Activated CD8-positive, alpha-beta T cell treated with anti-CD3 and anti-CD28 coated beads for 36 hours (primary cell): ENCODE measurements at places on chromosomes 1 and 21. TPM values are rescaled to one million over a fixed set of nuclear protein-coding genes. Genes with fewer than 3 reads are reported as not detected.

DNA sequence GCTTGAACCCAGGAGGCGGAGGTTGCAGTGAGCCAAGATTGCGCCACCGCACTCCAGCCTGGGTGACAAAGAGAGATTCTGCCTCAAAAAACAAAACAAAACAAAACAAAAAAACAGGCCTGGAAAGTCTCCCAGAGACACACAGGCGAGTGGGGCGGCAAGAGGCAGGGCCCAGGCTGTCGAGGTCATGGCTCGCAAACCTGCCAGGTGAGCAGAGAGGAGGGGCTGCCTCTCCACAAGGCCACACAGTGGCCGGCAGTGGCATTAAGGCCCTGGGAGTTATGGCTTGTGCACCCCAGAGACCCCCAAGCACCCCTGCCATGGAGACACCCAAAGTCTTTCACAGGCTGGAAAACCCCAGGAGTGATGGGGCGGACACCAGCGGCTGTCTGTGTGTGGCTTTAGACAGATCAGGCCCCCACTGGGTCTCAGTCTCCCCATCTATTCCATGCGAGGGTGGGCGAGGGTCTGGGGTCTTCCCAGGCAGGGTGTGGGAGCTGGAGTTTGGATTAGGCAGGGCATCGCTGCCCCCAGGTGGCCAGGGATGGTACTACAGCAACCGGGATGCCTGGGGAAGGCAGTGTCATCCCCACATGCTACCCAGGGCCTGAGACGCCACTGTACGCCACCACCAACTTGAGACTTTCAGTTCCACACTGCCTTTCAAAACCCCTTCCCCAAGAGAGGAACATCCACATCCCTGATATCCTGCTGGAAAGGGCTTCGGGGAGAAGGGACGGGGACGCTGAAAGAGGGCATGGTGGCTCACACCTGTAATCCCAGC, 7.3 kb upstream of the CTRC start:
- no peak overlapping the region for H3K4me3 ChIP-seq
- no peaks in the 10 kb centered on the region for H3K27me3 ChIP-seq
- H3K4me1 ChIP-seq: peaks cover 7% of the 10 kb centered on the region
- peak; percentile 82 for DNase-seq

FAF1 gene
- 87.0 TPM for total RNA-seq

GRCh38 chr1:114021665-114022099, 42.4 kb downstream of the OLFML3 start:
- DNase-seq: no peak
- H3K4me3 ChIP-seq: no peak overlapping the region
- H3K36me3 ChIP-seq: no peaks in the 10 kb centered on the region
- no peaks in the 10 kb centered on the region for H3K27me3 ChIP-seq

GRCh38 chr1:30437059-30437576, 286.3 kb downstream of the MATN1 start:
- H3K27me3 ChIP-seq: peaks cover 18% of the 10 kb centered on the region
- H3K27ac ChIP-seq: no peak overlapping the region
- DNase-seq: no peak
- H3K4me3 ChIP-seq: no peak overlapping the region

- H3K36me3 ChIP-seq: peaks cover 25% of the 10 kb centered on the region
- DNase-seq: no peak
- no peaks in the 10 kb centered on the region for H3K27me3 ChIP-seq
- peaks cover 31% of the 10 kb centered on the region for H3K4me1 ChIP-seq
These were observed 21.5 kb upstream of the TMCO2 start for GRCh38 chr1:40226192-40226591.

GRCh38 chr21:44353191-44353970, at the start of gene TRPM2:
Gene TRPM2 (plus strand): TSS chr21:44353621. CDS start chr21:44353701, 80 bp downstream.
- no peaks in the 10 kb centered on the region for H3K36me3 ChIP-seq
- H3K27me3 ChIP-seq: peaks cover 8% of the 10 kb centered on the region
- DNase-seq: peak; percentile 58

GRCh38 chr1:62076286-62076685, 118.4 kb upstream of the L1TD1 start:
- no peak overlapping the region for H3K27ac ChIP-seq
- no peak overlapping the region for H3K4me3 ChIP-seq
- no peaks in the 10 kb centered on the region for H3K36me3 ChIP-seq
- no peaks in the 10 kb centered on the region for H3K27me3 ChIP-seq

NMNAT2 gene
- total RNA-seq: not detected

DNA sequence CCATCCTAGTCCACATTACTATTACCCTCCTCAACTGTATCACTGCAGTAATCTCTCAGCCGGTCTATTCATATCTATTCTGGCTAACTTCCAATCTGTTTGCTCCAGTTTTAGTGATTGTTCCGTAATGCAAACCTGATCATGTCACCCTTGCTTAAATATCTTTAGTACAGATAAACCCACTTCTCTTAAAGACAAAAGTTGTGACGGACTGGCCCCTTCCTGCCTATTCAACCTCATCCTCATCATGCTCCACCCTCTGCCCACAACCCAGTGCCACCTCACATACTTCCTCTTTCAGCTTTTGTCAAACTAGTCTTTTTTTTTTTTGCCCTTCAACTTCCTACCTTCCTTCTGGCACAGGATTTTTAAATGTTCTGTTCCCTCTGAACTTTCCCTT, 2.8 kb upstream of the C1orf162 start:
- H3K36me3 ChIP-seq: peaks cover 16% of the 10 kb centered on the region
- H3K4me3 ChIP-seq: no peak overlapping the region
- peaks cover 26% of the 10 kb centered on the region for H3K4me1 ChIP-seq
- peak; percentile 87 for DNase-seq
- H3K27ac ChIP-seq: no peak overlapping the region

- H3K4me1 ChIP-seq: no peaks in the 10 kb centered on the region
- H3K36me3 ChIP-seq: no peaks in the 10 kb centered on the region
- no peak for DNase-seq
- peaks cover 2% of the 10 kb centered on the region for H3K27me3 ChIP-seq
- H3K27ac ChIP-seq: no peak overlapping the region
These were observed 40.8 kb upstream of the DYNLT5 start for GRCh38 chr1:66711420-66711819.

- no peak for DNase-seq
- H3K27ac ChIP-seq: no peak overlapping the region
- no peak overlapping the region for H3K4me3 ChIP-seq
- no peaks in the 10 kb centered on the region for H3K4me1 ChIP-seq
- peaks cover 23% of the 10 kb centered on the region for H3K27me3 ChIP-seq
- no peaks in the 10 kb centered on the region for H3K36me3 ChIP-seq
These were observed 107.1 kb downstream of the TAS1R2 start for GRCh38 chr1:18752409-18752808.

DNA sequence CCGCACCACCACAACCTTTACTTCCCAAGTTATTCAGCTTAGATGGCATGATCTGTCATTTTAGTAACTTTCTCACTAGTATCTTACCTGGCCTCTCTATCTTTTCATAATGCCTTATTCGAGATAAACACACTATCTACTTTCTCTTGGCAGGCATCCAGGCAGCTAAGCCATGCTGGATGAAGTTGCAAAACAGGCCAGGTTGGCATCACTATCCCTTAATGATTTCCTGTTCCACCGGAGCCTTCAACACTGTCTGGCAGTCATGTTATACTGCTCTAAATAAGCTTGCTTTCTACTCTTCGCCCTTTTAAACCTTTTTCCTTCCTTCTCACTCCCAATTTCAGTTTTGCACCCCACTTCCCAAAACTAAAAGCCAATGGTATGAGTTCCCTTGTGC, 12.0 kb upstream of the KCNH1 start:
- peaks cover 25% of the 10 kb centered on the region for H3K27me3 ChIP-seq
- H3K36me3 ChIP-seq: no peaks in the 10 kb centered on the region
- H3K4me1 ChIP-seq: no peaks in the 10 kb centered on the region

GRCh38 chr1:33295450-33296081, 25.3 kb downstream of the A3GALT2 start:
- H3K27ac ChIP-seq: no peak overlapping the region
- no peak overlapping the region for H3K4me3 ChIP-seq
- peaks cover 7% of the 10 kb centered on the region for H3K4me1 ChIP-seq
- H3K36me3 ChIP-seq: no peaks in the 10 kb centered on the region

BACE2 gene
- 1.1 TPM for total RNA-seq

DNA sequence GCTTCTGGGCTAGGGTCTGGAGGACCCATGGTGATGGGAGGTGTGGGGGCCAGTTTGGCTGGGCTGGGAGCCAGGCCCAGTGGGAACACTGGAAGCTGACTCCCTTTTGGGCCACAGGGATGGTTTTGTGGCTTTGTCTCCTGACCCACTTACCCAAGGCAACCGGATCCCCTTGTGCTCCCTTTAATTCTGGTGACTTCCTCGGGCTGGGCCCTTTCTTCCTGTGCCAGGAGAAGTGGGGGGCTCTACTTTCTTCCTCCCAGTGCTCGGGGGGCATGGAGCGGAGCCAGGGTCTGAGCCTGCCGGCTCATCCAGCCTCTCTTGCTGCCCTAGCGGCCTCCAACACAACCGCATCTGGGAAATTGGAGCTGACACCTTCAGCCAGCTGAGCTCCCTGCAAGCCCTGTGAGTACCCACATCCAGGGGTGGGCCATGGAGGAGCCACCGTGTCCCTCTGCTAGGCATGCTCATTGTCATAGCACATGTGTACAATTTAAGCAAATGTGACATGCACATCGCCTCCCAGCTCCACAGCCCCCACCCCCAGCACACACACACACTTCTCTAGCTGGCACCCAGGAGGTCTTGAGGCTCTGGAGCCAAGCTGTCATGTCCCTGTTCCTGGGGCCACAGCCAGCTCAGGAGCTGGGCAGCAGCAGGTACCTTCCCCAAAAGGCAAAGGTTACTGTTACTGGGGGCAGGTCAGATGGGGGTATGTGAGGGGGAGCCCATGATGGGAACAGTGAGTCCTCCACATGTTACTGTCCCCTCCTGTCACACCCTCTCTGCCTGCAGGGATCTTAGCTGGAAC, 35.0 kb downstream of the UBE2T start:
- peaks cover 3% of the 10 kb centered on the region for H3K4me1 ChIP-seq
- no peak overlapping the region for H3K27ac ChIP-seq
- DNase-seq: no peak
- no peak overlapping the region for H3K4me3 ChIP-seq

GRCh38 chr1:93679546-93679945, 2.1 kb downstream of the BCAR3 start:
- peaks cover 8% of the 10 kb centered on the region for H3K4me1 ChIP-seq
- H3K27me3 ChIP-seq: peaks cover 50% of the 10 kb centered on the region
